ENCODE measurements at places on chromosomes 5 and 9.

DNA sequence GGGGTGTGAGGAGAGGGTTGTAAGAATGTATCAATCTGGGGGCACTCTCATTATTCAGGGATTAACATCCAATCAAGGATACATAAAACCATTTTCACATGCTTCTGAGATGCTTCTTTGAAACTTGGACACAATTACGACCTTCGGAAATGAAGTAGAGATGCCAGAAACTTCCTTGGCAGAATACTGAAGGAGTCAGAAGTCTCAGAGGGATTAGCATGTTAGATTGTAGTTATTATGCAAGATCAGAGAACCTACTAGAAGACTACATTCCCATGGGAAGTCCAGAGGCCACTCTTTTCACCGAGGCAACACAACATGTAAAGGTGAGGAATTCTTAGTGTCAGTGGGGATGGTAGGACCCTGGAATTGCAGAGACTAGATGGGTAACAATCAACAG lies 5.1 kb upstream of the SLC22A4 start:
- no peak for DNase-seq

DNA sequence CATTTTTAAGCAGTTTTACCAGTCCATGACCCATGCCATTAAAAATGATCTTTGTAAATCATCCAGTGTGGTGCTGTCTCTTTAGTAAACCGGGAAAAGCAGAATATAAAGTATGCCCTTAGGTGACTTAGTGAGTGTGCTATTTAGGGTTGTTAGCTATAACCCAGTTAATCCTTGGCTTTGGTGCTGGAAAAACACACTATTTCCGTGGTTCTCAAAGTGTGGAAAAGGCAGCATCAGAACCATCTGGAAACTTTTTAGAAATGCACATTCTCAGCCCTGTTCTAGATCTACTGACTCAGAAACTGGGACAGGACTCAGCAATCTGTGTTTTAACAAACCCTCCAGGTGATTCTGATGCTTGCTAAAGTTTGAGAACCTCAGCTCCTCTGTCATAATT lies 123.6 kb upstream of the ZNF608 start:
- no peak for DNase-seq

GRCh38 chr5:154778534-154778933 lies 23.4 kb downstream of the LARP1 start:
- no peak for DNase-seq

GRCh38 chr5:28725001-28725400 lies 1686.6 kb upstream of the CDH9 start:
- no peak for DNase-seq

DNA sequence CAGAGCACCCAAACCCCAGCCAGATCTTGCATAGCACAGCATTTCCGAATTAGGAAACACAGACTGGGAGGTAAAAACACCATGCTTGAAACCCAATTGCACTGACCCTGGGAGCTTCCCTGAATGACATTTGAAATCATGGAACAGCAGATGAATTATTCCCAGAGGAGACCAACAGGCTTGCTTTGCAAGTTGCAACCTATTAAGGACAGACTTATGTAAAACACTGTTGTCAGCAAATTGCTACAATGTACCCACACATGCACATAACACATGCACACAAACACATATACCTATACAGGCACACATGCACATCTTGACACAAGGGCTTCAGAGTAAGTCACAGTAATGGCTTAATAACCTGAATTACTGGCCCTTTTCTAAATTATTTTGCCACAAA lies 984.8 kb downstream of the DNAH5 start:
- no peak for DNase-seq

- no peak for DNase-seq
These were observed 86.7 kb downstream of the KCNIP1 start for GRCh38 chr5:170590566-170590965.
